ENCODE measurements at places on chromosomes 5 and 9.

- DNase-seq: no peak
Measured at GRCh38 chr5:170681013-170681433, 102.5 kb upstream of the GABRP start.

- no peak for DNase-seq
Measured at GRCh38 chr9:69199769-69200470, 25.8 kb downstream of the TJP2 start.

GRCh38 chr5:103259705-103260355, 1.3 kb downstream of the MACIR start:
- DNase-seq: no peak

DNA sequence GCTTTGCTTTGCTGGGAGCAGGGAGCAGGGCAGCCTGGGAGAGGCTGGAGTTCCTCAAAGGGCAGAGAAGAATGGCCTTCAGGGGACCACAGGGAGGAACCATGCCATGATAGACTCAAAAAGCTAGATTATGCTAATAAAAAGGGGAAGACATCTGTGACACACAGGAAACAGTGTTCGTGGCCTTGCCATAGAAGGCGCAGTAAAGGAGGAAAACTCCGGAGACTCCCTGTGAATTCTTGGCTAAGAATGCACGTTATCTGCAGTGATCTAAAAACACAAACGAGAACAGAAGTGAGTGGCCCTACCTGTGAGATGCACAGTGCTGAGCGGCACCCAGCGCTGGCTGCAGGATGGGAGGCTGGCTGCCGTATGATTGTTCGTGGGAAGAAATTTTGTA, 15.9 kb upstream of the LTC4S start:
- DNase-seq: no peak

DNA sequence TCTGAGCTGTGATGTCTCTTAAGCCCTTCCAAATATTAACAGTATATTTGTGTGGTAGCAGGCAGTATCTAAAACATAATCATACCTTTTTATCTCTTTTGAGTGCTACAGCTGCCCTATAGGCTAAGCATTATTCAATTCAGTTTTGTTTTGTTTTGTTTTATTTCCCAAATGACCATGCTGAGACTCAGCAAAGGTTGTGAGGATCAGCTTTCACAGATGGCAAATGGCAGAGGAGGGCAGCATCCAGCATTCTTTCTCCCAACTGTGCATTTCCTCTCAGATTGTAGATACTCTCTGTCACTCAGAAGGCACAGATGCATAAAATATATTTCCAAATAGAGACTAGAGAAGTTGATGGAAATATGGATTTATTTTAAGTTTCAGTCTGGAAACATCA, 90.7 kb downstream of the DAPK1 start:
- no peak for DNase-seq

GRCh38 chr5:95966005-95966404, 4.4 kb upstream of the ELL2 start:
- DNase-seq: peak; percentile 74

- DNase-seq: no peak
Measured at GRCh38 chr9:135259273-135259672, 171.8 kb downstream of the OLFM1 start.

GRCh38 chr9:587527-587926, 254.0 kb upstream of the DMRT1 start:
- DNase-seq: no peak

- DNase-seq: no peak
Measured at GRCh38 chr5:133460172-133460758, 152.1 kb downstream of the FSTL4 start.

DNA sequence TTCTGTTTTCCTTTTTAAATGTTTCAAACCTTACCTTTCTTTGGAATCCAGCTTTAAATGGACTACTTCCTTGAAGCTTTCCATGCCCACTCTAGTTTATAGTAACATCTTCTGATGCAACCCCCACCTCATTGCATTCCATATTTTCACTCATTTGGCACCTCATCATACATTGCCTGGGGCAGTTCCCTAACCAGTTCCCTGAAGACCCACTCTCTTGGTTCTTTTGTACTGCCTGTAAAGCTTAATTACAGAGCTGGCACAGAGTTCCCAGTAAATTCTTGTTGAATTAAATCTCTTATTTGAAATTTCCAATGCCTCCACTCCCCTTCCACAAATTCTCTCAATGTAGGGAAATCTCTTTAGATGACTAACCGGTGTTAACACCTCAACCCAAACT, 257.2 kb downstream of the ARRDC3 start:
- no peak for DNase-seq

DNA sequence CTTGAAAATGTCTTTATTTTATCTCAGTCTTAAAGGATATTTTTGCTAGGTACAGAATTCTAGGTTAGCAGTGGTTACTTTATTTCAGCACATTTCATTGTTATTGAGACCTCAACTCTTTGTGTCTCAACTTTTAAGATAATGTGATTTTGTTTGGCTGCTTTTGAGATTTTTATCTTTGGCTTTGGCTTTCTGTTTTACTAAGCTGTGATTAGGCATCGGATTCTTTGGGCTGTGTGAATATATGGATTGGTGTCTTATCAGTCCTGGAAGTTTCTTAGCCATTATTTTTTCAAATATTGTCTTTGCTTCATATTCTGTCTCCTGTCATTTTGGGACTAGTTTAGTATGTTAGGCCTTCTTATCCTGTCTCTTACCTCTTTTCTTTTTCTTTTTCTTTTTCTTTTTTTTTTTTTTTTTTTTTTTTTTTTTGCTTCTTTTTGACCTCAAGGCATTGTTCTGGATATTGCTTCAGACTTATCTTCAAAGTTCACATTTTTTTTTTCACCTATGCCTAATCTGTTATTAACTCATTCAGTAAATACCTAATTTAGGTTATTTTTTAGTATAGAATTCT, 20.1 kb upstream of the APC start:
- DNase-seq: no peak

GRCh38 chr5:72231991-72232703, 87.9 kb downstream of the MRPS27 start:
- no peak for DNase-seq

DNA sequence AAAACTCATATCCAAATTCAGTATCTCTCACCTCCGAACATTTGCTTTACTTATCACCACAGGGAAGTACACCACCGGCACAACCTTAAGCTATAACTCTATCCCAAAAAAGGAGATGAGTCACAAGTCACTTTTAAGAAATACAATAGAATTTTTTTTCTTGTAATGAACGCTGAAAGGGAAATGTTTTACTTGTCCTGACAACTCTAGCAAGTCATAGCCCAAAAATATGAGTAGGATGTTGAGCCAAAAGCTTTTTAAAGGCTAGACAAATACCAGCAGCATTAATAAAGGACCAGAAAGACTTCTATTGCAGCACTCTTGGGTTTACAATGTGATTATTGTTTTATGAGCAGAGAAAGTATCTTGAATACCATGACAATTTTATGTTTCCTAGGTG, 147.3 kb upstream of the FST start:
- no peak for DNase-seq

GRCh38 chr5:137695651-137696428, 40.0 kb downstream of the KLHL3 start:
- DNase-seq: no peak

- DNase-seq: no peak
Measured at GRCh38 chr9:8826281-8826680, 1026.7 kb upstream of the DMAC1 start.

DNA sequence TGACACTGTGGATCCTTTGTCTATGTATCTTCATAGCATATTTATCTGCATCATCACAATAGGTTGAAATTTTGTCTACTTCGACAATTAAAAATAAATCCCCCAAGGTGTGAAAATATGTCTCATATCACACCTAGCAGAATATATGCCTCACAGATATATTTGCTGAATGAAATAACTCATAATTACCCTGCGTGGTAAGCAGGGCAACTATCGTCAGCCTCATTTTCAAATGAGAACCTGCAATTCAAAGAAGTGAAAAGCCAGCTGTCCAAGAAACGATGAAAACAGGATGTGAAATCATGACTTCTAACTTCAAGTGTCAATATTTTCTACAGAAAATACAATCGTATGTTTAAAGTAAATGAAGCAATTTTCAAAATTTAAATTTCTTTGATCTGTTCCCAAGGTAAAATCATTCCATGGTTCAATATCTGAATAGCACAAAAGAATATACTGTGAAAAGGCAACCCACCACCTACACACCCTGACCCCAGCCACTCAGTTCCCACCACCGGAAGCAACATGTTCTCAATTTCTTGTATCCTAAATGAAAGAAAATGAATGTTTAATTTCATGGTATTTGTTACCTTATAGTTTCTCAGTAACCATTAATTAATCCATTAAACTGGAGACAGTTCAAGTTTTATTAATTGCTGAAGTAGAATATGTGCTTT, 57.1 kb downstream of the TBCA start:
- no peak for DNase-seq

DNA sequence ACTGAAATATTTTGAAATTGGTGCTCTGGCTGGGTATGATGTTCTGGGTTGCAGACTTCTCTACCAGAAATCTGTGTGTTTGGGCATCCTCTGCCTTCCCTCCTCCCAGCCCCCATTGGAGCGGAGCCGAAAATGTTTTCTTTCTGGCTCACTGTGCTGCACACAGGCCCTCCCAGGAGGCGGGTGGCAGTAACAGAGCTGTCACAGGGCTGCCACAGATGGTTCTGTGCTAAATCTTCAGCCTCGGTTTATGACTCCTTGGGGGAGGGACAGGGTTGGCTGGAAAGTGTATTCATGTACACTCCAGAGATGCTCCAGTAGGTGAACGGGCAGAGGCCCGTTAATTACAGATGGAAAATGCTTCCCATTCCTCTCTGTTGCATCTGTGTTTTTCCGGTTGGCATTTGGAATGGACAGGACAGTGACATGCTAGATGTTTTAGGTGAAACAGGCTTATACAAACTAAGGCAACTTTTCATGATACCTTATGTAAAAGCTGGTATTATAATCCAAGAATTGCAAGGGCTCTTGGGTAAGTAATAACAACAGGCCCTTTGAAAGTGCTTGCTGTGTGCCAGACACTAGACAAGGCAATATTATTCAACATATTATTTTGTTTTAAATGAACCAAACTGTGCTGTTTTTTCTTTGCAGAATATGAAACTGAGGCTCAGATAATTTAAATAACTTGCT, 180.2 kb downstream of the ADCY2 start:
- DNase-seq: no peak

- no peak for DNase-seq
Measured at GRCh38 chr9:117184173-117184572, 230.7 kb downstream of the ASTN2 start.

DNA sequence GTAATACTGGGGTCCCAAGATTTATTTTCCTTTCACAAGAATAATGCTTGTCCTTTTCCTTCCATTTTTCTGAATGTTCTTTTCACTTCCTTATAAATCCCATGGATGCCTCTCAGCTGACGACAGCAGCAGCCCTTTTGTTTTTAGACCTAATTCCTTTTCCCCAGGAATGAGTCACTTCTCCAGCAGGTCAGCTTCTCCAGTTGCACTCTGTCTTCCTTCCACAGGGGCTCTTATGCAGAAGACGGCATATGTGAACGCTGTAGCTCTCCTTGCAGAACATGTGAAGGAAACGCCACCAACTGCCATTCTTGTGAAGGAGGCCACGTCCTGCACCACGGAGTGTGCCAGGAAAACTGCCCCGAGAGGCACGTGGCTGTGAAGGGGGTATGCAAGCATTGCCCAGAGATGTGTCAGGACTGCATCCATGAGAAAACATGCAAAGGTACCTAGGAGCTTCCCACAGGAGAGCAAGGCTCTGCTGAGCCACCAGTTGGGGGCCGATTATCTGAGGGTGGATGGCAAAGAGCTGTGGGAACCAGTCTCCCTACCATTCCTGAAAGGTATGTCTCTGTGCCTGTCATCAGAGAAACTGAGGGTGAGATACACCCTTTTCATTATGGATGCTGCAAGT, 72.9 kb downstream of the RFK start:
- DNase-seq: no peak

GRCh38 chr9:126443144-126443543, 116.5 kb downstream of the MVB12B start:
- no peak for DNase-seq

- DNase-seq: no peak
Measured at GRCh38 chr9:128394379-128395168, 23.4 kb downstream of the URM1 start.

DNA sequence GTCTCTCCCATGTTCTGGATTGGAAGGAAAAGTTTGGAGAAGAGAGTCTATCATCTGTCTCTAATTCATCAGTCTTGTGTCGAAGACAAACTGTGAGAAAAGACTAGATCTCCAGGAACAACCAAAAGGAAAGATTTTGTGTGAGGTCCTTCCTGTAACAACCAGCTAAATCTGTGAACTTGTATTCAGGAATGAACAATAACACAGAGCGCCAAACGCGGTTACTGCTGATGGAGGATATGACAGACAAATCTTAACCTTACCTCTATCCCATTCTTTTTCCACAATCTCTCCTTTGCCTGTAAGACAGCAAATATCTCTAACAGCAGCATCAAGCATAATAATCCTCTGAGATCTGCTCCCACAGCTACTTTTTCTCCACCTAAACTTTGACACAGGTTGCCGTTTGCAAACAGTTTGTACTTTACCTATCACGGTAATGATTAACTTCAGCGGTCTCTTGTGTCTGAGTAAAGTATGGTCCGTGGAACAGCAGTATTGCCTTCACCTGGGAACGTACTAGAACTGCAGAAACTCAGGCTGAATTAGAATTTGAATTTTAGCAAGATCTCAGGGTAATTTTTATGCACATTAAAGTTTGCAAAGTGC, 387.6 kb downstream of the ELAVL2 start:
- no peak for DNase-seq

- DNase-seq: no peak
Measured at GRCh38 chr5:172973127-172973916, 10.2 kb upstream of the ATP6V0E1 start.

DNA sequence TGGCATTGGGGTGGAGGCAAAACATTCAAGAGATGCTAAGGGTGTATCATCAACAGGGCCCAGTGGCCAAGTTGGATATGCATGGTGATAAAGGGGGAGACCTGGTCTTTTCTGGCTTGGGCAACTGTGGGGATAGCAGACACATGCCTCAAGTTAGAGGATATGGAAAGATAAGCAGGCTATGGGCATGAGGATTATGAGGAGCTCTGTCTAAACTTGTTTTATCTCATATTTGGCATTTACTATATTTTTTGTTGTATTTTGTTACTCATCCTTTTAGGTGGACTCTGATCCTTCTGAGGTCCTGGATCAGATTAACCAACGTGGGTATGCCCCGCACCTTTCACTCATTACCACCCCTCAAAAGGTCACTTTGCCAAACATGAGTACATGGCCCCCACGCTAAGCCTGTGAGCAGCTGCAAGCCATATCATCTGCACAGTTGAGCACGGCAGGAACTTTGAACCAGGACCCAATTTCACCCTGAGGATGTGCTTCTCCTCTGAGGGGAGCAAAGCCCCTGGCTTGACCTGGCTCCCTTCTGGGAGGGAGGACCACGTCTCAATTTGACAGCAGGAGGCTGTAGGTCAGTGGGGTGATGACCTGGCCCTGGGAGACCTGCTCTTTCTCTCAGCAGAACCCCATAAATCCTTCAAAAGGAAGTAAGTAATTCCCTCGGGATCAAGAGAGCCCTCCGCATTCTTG, 71.1 kb upstream of the CD180 start:
- DNase-seq: no peak

GRCh38 chr9:33787839-33788238, 7.5 kb upstream of the PRSS3 start:
- no peak for DNase-seq

- no peak for DNase-seq
Measured at GRCh38 chr9:135815830-135816650, 91.3 kb downstream of the CAMSAP1 start.

GRCh38 chr9:108083160-108083750, 593.7 kb upstream of the KLF4 start:
- DNase-seq: peak; percentile 83

- no peak for DNase-seq
Measured at GRCh38 chr5:158857371-158857770, 242.3 kb downstream of the EBF1 start.

- no peak for DNase-seq
Measured at GRCh38 chr9:104286799-104287198, 192.7 kb downstream of the SMC2 start.
